ENCODE measurements at places on chromosomes 12 and 14. TPM values are rescaled to one million over a fixed set of nuclear protein-coding genes. Genes with fewer than 3 reads are reported as not detected.

Gene CARMIL3
- polyA plus RNA-seq, result 3.7 TPM

Gene SNRPF
- polyA plus RNA-seq, result 106 TPM

DNA sequence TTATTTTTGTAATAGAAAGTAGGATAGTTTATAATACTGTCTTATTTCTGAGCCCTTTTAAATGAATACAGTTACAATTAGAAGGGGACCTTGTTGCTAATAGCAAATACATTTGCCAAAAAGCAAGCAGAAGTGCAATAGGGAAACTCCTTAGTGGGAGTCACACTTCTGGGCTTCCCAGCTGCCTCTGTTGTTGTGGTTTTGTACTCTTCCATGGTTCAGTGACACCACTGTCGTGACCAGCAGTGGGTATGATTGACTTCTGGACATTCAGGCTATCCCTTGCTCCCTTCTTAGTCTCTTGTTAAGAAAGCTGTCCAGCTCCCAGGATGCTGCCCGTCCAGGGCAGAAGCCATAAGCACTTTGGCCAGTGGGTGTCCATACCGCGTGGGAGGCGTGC is 22.6 kb downstream of the TCTN1 start:
- DNase-seq, result no peak

- no peak for DNase-seq
These were observed 4.0 kb downstream of the CRIP2 start for GRCh38 chr14:105478398-105479251.

Measured in renal cortex interstitium (tissue), 15 donors.